ENCODE measurements at places on chromosomes 11 and 22.

- no peak for DNase-seq
Measured at GRCh38 chr11:58465690-58466089, 23.7 kb upstream of the OR5B12 start.

- DNase-seq = no peak
Measured at GRCh38 chr11:4385978-4386740, 7.3 kb downstream of the TRIM21 start.

- no peak for DNase-seq
Measured at GRCh38 chr11:107669893-107670601, 41.8 kb downstream of the SLN start.

DNA sequence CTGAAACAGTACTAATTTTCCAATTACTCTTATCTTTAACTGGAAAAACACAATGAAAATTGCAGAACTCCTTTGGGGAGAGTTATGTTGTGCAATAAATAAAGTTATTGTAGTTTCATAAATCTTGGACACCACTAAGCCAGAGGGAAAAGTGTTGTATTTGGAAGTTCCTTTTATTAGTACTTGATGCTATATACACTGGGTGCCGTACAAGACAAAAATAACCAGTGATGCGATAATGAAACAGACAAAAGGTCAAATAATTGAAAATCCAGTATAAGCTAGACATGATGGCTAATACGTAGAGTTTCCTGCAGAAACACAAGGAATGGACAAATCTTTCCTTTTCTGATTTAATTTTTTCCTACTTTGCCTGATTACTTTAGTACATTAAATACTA, 541.1 kb downstream of the ETS1 start:
- DNase-seq = no peak

GRCh38 chr11:66272596-66272995, 4.2 kb downstream of the RAB1B start:
- DNase-seq = no peak

DNA sequence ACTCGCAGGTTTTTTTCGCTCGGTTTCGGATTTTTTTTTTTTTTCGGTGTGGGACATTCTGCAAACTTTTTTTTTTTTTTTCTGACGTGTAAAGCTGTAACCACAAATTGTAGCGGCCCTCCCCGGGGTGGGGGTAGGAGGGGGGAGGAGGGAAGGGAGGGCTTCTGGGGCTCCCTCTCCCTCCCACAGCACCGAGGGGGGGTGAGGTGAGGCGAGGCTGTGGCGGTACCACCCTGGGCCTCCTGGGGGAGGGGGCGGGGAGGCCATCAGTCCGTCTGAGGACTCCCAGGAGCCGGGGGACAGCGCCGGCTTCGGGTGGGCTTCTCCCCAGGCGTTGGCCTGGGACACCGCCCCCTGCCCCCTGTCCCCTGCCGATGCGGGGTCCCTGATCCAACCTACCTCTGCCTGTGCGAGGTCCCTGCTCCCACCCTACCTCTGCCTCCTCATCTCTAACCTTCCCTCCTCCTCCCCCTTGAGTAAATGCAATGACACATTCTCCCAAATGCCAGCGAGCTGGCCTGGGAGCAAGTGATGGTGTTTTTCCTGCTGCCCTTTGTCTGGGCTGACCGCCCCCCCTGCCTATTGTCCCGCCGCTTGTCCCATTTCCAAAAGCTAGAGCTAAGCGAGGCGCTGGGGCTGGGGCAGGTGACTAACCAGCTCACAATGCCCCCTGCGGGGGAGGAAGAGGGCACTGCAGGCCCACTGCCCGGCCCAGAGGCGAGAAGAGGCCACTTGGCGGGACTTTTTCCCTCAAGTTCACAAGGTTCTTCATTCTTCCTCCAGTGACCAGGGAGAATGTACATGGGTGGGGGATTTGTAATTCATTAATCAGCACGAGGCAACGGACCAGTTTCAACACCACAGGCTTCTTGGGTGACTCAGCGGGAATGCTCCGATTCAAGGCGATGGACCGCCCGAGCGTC, 511 bp upstream of the CLCF1 start:
- no peak for DNase-seq

- no peak for DNase-seq
Measured at GRCh38 chr11:125382314-125382791, 113.7 kb downstream of the FEZ1 start.

DNA sequence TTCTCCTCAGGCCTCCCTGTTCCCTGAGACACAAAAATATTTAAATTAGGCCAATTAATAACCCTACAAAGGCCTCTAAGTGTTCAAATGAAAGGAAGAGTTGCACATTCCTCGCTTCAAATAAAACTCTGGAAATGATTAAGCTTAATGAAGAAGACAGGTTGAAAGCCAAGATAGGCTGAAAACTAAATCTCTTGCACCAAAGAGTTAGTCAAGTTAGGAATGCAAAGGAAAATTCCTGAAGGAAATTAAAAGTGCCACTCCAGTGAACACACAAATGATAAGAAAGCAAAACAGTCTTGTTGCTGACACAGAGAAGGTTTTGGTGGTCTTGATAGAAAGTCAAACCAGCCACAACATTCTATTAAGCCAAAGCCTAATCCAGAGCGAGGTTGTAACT, 574.4 kb downstream of the OPCML start:
- DNase-seq = no peak

- no peak for DNase-seq
Measured at GRCh38 chr11:83566950-83567349, 280.8 kb upstream of the CCDC90B start.

GRCh38 chr11:11211186-11211585, 141.9 kb downstream of the CSNK2A3 start:
- no peak for DNase-seq

DNA sequence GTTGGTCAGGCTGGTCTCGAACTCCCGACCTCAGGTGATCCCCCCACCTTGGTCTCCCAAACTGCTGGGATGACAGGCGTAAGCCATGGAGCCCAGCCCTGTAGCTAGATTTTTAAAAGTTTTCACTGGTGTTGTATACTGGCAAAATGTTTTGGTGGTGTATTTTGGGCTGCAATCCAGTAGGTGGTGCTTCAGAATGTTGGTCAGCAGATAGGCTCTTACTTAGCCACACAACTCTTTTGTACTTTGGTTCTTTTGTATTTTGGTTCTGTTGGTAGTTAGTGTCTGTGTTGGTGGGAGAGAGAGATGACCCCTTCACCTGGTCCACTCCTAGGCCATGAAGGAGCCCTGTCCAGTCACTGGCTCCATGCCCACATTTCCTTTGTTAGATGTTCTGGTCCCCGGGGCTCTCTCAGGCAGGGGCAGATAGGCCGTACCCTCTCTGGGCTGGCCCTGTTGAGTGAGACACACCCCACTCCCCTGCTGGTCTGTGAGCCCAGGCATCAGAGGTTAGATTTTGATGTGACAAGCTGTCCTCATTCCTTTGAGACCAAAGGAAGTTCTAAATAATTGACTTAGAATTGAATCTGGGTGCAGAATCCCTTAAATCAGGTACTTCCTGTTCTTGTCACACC, 123.8 kb downstream of the DDX10 start:
- DNase-seq = no peak

DNA sequence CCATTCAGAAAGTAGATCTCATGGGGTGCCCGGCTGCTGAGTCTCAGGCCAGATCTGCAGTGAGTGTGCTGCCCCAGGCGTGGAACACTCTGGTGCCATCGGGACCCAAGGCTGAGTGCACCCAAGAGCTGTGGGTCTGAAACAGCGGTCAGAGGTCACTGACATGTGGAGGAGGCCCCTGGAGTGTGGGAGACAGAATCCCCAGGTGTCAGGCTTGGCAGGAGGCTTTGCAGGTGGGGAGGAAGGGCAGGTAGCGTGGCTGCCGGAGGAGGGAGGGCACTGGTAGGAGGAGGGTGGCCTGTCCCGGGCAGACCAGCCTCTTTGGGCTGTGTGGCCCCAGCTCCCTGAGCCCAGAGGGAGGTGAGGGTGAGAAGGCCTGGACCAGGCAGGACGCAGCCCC, 31.7 kb upstream of the KRTAP5-6 start:
- no peak for DNase-seq

GRCh38 chr11:72842653-72843330, 28.6 kb downstream of the ATG16L2 start:
- DNase-seq = no peak

DNA sequence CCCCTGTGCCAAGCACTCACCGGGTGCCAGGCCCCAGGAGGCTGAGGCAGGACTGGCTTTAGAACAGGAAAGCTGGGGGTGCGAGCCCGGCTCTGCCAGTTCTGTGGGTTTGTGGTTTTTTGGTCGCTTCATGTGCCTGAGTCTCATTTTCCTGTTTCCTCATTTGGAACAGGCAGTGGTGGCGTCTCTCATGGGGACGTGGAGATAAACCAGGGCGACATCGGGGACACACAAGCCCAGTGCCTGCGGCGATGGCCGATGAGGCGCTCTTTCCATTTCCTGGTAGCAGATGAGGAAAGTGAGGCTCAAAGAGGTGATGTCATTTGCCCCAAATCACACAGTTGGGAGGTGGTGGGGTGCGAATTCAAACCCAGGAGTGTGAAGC, 20.8 kb upstream of the CHKA start:
- DNase-seq = no peak

DNA sequence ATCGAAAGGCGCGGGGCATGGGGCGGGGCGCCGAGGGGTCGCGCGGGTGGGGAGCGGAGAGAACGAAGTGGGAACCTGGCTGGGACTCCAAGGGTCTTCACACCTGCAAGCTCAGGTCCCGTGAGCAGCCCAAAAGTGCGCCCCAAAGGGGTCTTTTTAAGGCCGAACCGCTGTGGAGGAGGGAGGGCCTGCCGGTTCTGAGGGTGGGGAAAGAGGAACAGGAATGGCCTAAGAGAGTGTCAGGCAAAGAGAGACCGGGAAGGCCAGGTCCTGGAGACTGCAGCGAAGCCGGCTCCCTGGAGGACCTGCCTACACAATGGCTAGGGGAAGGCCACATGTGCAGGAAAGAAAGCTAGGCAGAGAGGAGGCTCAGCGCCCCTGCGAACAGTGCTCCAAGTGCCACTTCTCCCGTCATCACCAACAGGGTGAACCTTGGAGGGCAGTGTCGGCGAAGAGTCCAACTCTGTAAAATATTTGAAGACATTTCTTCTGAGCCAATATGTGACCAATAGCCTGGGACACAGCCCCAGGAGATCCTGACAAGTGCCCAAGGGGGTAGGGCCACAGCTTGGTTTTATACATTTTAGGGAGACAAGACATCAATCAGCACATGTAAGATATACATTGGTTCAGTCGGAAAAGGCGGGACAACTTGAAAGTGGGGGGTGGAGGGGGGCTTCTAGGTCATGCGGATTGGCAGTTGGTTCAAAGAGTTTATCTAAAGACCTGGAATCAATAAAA, 710 bp upstream of the DGCR2 start:
- no peak for DNase-seq

GRCh38 chr22:28139516-28139915, 220.5 kb upstream of the PITPNB start:
- DNase-seq = no peak

DNA sequence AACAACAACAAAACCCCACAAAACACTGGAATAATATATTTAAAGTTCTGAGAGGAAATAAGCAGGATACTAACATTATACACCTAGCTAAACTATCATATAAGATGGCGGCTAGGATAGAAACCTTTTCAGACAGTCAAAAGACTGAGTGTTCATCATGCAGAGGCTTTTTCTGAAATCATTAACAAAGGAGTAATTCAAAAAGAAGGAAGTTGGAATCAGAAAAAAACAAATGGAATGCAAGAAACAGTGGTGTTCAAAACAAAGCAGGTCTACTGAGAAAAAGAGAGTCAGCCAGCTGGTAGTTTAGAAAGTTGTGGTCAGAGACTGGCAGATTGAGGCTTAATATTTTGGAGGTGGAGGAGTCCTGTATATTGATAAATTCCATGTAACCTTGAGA, 30.1 kb upstream of the ZBTB44 start:
- DNase-seq = no peak

GRCh38 chr22:29988719-29989118, 91.5 kb upstream of the HORMAD2 start:
- no peak for DNase-seq

- no peak for DNase-seq
Measured at GRCh38 chr11:118161786-118162185, 9.2 kb upstream of the SCN4B start.

DNA sequence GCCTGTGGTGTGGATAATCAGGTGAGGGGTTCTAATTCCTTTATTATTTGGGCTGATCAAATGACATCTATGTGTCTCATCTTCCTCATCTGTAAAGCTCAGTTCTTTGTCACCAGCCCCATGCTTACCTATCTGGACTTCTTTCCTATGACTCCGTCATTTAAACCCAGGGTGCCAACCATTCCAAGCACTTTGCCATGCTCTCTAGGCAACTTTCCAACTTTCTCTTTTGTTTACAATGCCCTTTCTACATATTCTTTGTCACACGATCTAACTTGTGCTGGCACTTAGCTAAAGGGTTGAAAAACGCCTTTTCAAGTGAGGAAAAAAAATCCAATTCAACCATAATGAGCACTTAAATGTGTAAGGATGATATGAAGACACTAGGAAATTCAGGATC, 27.9 kb downstream of the EXPH5 start:
- DNase-seq = no peak

DNA sequence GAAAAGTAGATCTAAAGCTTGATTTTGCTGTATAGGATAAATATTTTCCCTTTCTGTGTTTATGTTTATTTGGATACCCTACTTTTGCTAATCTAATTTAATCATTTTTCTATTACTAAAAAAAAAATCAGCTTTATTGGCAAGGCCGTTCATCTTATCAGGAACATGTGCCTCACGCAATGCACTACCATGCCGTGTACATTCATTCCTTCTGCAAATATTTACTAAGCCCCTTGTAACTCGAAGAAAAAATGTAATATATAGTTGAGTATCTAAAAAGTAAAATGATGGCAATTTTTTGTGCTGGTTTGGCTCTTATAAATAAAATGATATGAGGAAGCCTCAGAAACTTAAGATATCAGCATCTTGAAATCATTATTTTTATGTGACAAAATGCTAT, 8.9 kb downstream of the UVRAG start:
- DNase-seq = no peak

DNA sequence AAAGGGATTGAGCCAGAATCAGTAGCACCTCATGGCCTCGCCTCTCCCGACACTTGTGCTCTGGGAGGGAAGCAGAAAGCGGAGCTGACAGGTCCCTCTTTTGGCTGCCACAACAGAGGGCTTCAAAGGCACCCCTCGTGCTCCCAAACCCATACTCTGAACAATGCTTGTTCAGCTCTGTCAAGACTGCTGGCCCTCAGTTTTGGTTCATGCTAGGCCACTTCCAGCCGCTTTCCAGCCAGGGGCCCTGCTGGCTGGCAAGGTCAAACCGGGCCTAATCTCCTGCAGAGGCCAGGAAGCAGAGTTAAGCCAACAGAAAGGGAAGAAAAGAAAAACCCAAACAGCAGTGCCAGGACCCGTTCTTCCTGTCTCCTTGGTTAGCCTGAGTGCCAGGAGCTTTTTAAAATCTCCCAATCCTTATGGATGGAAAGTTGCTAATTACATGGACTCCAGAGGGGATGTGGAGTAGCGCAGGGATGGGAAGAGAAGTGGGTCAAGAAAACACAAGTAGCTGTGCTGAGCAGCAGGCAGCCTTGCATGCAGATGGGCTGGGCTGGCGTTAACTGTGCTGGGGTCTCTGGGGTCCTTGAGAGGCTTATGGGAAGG, 150.6 kb downstream of the GRIK4 start:
- DNase-seq = no peak

DNA sequence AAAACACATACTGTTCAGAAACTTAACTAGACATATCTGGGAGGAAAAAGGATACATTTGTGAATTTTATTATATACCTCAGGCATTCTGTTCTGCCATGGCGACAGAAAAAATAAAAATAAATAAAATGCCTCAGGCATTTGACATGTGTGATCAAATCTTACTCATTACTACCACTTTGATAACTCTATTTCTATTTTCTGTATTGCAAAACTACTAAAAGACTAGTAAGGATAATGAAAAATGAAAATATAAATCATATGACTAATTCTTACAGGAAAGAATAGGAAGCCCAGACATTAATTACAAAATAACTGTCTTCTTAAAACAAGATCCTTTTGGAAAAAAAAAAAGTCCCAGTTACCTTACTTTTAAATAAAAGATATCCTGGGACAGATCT, 5.3 kb downstream of the PICALM start:
- DNase-seq = no peak
